T-helper 2 cell treated with Interferon-gamma antibody and Interleukin-4, amounts not matched to agents 5 μg/mL and 100 μg/mL, for 36 hours (primary cell): ENCODE measurements at places on chromosomes 2 and 18.

GRCh38 chr2:46331109-46331766 is 34.0 kb downstream of the EPAS1 start:
- H3K27me3 ChIP-seq, result peaks cover 9% of the 10 kb centered on the region
- H3K36me3 ChIP-seq, result no peaks in the 10 kb centered on the region
- no peak overlapping the region for H3K27ac ChIP-seq

DNA sequence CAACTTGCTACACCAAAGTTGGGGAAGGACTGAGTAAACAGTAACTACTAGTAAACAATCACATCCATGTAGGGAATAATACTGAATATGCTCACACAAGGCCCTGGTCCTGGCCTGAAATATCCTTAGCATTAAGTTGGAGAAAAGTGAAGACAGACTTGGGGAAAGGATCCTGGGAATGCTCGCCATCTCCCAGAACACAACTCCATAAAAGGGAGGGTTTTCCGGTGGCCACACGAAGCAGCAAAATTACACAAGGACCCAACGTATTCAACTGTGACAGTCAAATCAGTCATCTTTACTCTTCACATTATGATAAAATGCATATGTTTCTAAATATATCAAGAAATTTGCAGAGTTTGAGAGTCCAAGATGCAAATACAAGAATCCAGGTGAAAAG is 7.3 kb downstream of the NEMP2 start:
- peaks cover 54% of the 10 kb centered on the region for H3K4me1 ChIP-seq
- H3K36me3 ChIP-seq, result peaks cover 24% of the 10 kb centered on the region
- H3K27ac ChIP-seq, result no peak overlapping the region
- H3K27me3 ChIP-seq, result no peaks in the 10 kb centered on the region

DNA sequence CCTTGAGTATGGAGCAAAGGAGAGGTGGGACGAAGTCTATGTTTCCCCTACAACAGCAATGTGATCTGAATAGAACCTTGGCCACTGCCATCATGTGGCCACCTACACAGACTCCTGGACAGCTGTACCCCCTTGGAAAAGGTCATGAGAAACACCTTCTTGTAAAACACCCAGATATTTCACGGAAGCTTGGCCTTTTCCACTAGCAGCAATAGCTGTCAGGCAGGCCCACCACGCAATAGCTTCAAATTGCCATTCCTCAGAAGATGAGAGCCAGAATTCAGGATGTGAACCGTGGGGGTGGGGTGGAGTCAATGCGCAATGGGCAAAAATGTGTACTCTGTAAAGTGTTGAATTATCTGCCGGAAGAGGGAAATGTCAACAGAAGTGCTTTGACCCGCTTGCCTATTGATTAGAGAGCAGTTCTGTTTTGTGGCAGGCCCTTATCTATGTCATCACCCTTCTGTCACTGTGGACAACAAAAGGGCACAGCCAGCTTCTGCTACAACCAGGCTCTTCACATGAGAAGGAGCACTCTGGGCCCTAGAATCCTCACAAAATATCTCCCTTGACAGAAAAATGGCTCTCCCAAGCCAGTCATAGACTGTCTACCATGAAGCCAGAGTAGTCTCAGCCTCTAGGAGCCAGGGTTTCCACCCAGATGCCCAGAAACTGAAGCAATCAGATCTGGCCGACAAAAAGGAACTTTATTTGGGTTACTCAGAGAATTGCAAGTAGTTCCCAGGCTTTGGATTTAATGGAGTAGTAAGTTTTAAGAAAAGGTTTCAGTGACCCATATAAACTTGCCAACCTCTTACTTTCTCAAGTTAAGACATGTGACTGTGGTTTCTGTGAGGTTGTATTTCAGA is 9.5 kb downstream of the INPP1 start:
- H3K27me3 ChIP-seq, result no peaks in the 10 kb centered on the region
- H3K36me3 ChIP-seq, result peaks cover 2% of the 10 kb centered on the region
- no peak overlapping the region for H3K4me3 ChIP-seq
- no peak for DNase-seq
- H3K27ac ChIP-seq, result no peak overlapping the region
- H3K4me1 ChIP-seq, result peaks cover 15% of the 10 kb centered on the region

- no peak overlapping the region for H3K4me3 ChIP-seq
- no peak overlapping the region for H3K27ac ChIP-seq
- peaks cover 2% of the 10 kb centered on the region for H3K27me3 ChIP-seq
Measured at GRCh38 chr2:205948496-205948837, 137.5 kb downstream of the INO80D start.

- no peak overlapping the region for H3K4me3 ChIP-seq
- no peaks in the 10 kb centered on the region for H3K36me3 ChIP-seq
- H3K27me3 ChIP-seq, result no peaks in the 10 kb centered on the region
Measured at GRCh38 chr2:238389988-238390589, 36.6 kb upstream of the ASB1 start.

DNA sequence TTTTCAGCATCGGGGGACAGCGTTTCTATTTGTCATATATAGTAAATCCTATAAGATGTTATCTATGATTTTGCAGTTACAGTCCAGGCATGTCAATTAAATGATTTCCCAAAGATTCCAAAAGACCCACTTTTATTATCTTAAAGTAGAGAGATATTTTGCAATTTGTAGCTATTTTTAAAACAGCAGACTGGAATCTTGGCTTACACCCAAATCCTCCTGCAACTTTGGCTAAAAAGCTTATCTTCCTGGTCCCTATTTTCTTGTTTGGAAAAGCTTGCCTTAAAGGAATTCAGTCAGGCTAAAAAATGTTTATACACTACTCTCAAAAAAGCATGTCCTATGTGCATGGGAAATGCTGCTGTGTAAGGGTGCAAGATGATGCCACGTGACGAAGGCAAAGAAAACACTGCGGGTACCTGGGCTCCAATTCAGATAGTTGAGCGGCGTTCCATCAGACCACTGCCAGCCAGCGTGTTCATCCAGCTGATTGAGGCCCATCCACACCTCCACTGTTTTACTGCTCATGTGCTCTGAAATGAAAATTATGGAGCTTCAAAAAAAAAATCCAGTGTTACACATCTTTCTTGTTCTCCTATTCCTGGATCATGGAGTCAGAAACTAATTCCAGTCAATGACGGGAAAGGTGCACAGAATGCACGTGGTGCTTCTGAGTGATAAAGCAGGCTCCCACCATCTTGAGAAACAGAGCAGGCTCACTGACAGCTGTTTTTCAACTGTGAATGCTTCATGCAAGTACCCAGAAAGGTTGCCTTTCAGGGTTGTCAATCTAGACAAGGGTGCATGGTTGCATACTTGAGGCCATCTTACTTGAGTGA is 33.8 kb downstream of the PLA2R1 start:
- H3K36me3 ChIP-seq, result no peaks in the 10 kb centered on the region
- H3K27me3 ChIP-seq, result peaks cover 3% of the 10 kb centered on the region

- no peaks in the 10 kb centered on the region for H3K27me3 ChIP-seq
- DNase-seq, result no peak
- no peak overlapping the region for H3K4me3 ChIP-seq
- H3K36me3 ChIP-seq, result peaks cover 32% of the 10 kb centered on the region
Measured at GRCh38 chr2:157848213-157848612, 27.9 kb downstream of the ACVR1 start.
